Liver (tissue), 10 donors: ENCODE measurements at places on chromosomes 1 and 21. TPM values are rescaled to one million over a fixed set of nuclear protein-coding genes. Genes with fewer than 3 reads are reported as not detected.

The OR10J5 gene
- polyA plus RNA-seq: 0.46 TPM

The HMGCS2 gene
- 836 TPM for polyA plus RNA-seq

DNA sequence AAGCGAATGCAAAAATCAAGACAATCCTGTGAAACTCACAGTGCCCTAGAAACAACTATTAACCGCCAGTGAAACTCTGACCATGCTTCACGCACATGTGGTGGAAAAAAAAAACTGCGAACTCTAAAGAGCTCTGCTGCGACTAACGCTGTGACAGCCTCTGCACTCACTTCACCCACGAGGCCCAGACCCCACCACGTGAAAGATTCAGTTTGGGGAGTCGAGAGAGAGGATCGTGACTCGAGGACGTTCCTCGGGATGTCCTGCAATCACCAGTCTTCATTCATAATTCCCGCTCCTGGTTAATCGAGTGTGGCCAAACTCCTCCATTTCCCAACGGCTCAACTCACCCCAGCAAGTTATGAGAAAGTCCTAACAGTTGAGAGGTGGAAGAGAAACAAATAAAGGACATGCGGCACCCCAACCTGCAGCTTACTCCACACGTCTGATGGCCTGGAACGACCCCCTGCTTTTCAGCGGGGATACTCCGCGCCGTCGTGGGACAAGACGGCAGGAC is 1.1 kb downstream of the SERBP1 start:
- no peaks in the 10 kb centered on the region for H3K27me3 ChIP-seq
- H3K27ac ChIP-seq: peak overlapping the region; percentile 95
- peaks cover 21% of the 10 kb centered on the region for H3K4me1 ChIP-seq
- peak; percentile 36 for DNase-seq

DNA sequence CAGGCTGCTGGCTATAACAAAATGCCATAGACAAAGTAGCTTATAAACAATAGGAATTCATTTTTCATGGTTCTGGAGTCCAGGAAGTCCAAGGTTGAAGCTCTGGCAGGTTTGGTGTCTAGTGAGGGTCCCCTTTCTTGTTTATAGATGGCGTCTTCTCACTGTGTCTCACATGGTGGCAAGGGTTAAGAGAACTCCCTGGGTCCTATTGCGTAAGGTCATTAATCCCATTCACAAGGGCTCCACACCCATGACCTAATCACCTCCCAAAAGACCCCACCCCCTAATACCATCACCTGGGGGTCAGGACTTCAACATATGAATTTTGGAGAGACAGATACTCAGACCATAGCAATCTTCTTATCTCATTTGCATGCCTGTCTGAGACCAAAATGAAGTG is 108.9 kb upstream of the USP25 start:
- H3K27me3 ChIP-seq: no peaks in the 10 kb centered on the region
- H3K4me3 ChIP-seq: no peak overlapping the region
- no peak for DNase-seq
- no peaks in the 10 kb centered on the region for H3K36me3 ChIP-seq
- no peaks in the 10 kb centered on the region for H3K4me1 ChIP-seq
- H3K27ac ChIP-seq: no peak overlapping the region
